Hematopoietic multipotent progenitor cell treated with erythropoietin and hydrocortisone succinate and interleukin-3 and kit ligand, for 4 days (in vitro differentiated cells): ENCODE measurements at places on chromosomes 13 and 19.
A peak's percentile ranks its signal among the peaks of the same experiment; 100 is the strongest.

DNA sequence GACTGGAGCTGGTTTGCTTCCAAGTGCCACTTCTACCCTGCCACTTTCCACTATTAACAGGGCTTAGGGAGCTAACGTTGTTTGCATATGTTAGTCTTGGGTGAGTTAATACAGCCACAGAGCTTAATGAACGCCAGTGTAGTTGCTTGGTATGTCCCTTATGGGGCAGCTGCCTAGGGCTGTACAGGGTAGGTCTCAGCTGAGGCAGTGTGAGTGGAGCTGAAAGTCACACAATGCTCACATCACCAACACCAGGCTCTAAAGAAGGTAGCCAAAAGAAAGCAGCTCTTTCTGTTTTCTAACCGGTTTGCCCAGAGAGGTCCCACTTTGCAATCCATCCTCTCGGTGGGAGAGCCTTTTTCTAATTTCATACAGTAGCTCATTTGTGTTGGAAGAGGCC lies 186.2 kb downstream of the RGCC start:
- no peak for DNase-seq

GRCh38 chr13:60260440-60260839 lies 96.7 kb upstream of the DIAPH3 start:
- peak; percentile 6 for DNase-seq

DNA sequence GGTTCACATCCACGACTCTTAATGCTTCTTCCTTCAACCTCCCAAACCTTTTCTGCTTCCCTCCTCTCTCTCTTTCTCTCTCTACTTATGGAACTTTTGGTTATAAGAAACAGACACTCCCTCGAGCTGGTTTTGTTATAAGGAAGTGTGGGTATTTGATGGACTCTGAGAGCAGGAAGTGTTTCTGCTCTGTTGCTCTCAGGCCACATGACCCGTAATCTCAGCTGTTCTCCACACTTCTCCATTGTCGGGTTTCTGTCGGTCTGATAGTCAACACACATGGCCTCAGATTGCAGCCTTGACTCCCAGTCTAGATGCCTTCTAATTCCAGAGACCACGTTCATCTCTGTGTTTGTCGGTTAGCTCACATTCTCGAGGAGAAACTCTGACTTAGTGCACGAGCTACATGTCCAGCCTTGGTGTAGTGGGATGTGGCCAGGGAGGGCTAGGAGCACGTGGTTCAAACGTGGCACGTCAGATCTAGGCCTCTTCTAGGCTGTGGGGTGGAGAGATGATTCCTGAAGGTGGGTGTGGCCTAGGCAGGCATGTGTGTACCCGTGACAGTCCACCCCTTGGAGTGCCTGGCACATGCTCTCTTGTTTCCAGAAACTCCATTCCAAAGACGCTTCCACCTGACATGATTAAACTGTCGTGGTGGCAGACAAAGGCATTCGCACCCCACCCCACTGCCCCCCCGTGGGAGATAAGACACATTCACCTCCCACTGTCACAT lies 26.3 kb downstream of the CNFN start:
- no peak for DNase-seq

- DNase-seq: peak; percentile 49
Measured at GRCh38 chr19:48539503-48540096, 12.4 kb upstream of the SULT2B1 start.

GRCh38 chr13:70088926-70089325 lies 18.7 kb upstream of the ATXN8OS start:
- no peak for DNase-seq

- peak; percentile 86 for DNase-seq
Measured at GRCh38 chr19:28878862-28879566, 333.9 kb downstream of the UQCRFS1 start.

GRCh38 chr13:79225487-79226232 lies 180.4 kb downstream of the RBM26 start:
- no peak for DNase-seq

DNA sequence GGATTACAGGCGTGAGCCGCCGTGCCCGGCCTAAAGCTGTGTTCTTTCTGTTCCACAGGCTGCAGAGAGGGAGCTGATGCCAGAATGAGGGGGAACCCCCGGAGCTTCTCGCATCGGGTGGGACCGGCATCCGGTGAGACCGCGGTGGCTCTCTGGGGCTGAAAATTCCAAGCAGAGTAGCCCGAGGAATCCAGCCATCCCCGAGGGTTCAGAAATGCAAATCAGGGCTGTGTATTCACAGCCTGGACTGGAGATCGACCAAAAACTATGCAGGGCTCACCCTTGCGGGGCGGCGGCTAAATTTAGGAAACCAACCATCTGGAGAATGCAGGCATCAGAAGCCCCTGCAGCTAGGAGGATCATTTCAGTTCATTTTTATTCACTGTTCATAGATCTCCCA lies 99.2 kb downstream of the GNG7 start:
- no peak for DNase-seq

GRCh38 chr19:44765033-44765948 lies 12.4 kb upstream of the CBLC start:
- no peak for DNase-seq

DNA sequence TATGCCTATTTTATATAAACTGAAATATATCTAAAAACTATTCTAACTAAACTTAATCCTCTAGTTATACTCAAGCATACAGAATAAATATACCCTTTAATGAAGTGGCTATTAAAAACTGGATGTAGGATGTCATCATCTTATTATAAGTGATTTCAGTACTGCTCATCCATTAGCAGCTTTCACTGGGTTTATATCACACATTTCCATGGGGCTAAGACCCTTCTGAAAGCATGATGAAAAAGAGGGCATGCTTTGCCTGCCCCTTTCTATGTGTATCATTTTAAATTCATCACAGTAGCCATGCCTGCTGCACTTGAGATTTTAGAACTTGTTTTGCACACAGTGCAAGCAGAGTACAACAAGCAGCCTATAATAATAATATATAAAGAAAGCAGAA lies 477.5 kb downstream of the SLITRK6 start:
- DNase-seq: no peak

- DNase-seq: peak; percentile 90
Measured at GRCh38 chr19:40416918-40417642, 3.9 kb upstream of the PRX start.

DNA sequence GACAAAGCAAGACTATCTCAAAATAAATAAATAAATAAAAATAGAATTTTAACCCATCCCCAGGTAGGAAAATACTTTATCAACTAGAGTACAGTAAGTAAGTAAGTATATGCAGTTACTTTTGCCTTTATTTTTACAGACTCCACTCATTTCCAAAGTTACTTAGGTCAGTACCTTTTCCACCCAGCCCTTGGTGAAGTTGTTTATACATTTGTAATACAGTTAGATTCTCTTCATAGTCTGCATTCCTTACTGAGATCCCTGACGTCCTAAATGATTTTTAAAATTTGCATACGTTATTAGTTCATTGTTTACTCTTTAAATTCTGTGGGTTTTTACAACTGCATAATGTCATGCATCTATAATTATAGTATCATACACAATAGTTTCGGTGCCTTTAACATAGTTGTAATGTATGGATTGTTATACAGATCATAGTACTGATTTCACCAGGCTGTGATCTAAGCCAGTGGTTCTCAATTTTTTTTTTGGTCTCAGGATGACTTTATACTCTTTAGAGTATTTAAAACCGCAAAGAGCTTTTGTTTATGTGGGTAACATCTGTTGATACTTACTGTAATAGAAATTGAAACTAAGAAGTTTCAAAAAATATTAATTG lies 10.4 kb downstream of the SETDB2 start:
- no peak for DNase-seq

DNA sequence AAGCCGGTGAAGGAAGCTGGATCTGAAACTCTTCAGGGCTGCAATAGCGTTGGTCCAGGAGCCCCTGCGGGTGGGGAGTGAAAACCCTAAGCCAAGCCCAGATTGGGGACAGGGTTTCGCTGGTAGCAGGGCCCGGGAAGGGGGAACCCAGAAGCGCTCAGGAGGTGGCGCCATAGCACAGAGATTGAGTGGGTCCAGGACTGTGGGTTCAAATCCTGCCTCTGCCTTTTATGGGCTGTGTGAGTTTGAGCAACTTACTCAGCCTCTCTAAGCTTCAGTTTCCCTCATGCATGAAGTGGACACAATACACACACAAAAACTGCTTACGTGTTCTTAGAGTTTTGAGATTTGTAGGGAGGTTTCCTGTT lies 8.3 kb upstream of the SYCN start:
- DNase-seq: peak; percentile 73
